Left lung (tissue), 14 donors: ENCODE measurements at places on chromosomes 5 and 9. TPM values are rescaled to one million over a fixed set of nuclear protein-coding genes. Genes with fewer than 3 reads are reported as not detected.

DNA sequence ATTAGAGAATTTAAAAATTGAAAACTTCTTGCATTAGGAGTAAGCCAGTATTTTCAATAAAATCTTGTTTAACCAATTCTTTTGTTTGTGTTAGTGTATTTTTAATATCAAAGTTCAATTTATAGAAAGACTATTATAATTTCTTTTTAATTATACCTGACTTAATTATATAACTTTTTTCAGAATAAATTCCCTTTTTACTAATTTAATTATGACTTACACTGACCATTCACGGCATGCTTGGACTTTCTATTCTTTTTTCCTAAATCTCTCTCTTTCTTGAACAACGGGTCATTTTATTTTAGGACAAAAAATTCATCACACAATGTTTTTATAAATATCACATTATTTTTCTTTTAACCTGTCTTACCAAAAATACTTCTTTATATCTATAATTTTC, 555.3 kb upstream of the PTGER4 start:
- H3K27me3 ChIP-seq = no peaks in the 10 kb centered on the region
- H3K4me1 ChIP-seq = no peaks in the 10 kb centered on the region
- no peak for DNase-seq
- no peak overlapping the region for H3K27ac ChIP-seq
- H3K4me3 ChIP-seq = no peak overlapping the region

GRCh38 chr9:89961616-89962341, 357.0 kb downstream of the GADD45G start:
- H3K27me3 ChIP-seq = no peaks in the 10 kb centered on the region
- DNase-seq = no peak
- no peak overlapping the region for H3K4me3 ChIP-seq
- H3K4me1 ChIP-seq = peaks cover 27% of the 10 kb centered on the region
- no peaks in the 10 kb centered on the region for H3K36me3 ChIP-seq

DNA sequence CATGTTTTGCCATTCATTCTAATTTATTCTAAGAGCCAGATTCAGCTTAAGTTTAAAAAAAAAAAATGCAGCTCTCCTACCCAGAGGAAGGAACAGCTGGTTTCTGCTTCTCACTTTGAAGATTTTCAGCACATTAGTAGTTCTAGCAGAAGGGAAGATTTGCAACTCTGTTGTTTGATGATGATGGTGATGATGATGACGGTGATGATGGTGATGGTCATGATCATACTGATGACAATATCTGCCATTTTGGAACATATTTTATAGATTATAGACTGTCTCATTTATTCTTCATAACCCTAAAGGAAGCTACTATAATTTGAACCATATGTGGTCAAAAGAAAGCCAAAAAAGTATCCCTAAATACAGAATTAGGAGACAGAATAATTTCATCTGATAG, 7.9 kb upstream of the MED10 start:
- H3K4me3 ChIP-seq = no peak overlapping the region
- no peak for DNase-seq
- H3K27ac ChIP-seq = no peak overlapping the region
- H3K27me3 ChIP-seq = no peaks in the 10 kb centered on the region
- H3K36me3 ChIP-seq = no peaks in the 10 kb centered on the region

Gene RETREG1
- polyA plus RNA-seq = 2.2 TPM

GRCh38 chr5:137461391-137462264, 37.5 kb downstream of the SPOCK1 start:
- no peaks in the 10 kb centered on the region for H3K4me1 ChIP-seq
- H3K4me3 ChIP-seq = no peak overlapping the region
- no peak overlapping the region for H3K27ac ChIP-seq

Gene ASB6
- 14.0 TPM for polyA plus RNA-seq

GRCh38 chr9:34980181-34980761, 9.3 kb upstream of the DNAJB5 start:
- DNase-seq = no peak
- no peaks in the 10 kb centered on the region for H3K27me3 ChIP-seq
- peaks cover 36% of the 10 kb centered on the region for H3K4me1 ChIP-seq
- no peaks in the 10 kb centered on the region for H3K36me3 ChIP-seq
- no peak overlapping the region for H3K4me3 ChIP-seq

DNA sequence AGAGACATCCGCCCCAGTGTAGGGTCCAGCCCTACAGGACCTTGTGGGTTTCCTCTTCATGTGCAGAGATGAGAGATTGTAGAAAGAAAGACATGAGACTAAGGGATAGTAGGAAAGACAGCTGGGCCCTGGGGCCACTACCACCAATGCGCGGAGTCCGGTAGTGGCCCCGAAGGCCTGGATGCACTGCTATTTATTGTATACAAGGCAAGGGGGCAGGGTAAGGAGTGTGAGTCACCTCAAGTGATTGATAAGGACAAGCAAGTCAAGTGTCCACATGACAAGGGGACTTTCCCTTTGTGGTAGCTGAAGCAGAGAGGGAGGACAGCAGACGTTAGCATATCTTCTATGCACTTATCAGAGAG, 6.2 kb upstream of the TMEM141 start:
- DNase-seq = no peak
- H3K4me1 ChIP-seq = no peaks in the 10 kb centered on the region
- H3K4me3 ChIP-seq = no peak overlapping the region
- no peaks in the 10 kb centered on the region for H3K36me3 ChIP-seq
- no peak overlapping the region for H3K27ac ChIP-seq

- no peaks in the 10 kb centered on the region for H3K27me3 ChIP-seq
- H3K4me1 ChIP-seq = no peaks in the 10 kb centered on the region
- H3K36me3 ChIP-seq = no peaks in the 10 kb centered on the region
- H3K27ac ChIP-seq = no peak overlapping the region
Measured at GRCh38 chr5:170760113-170760512, 23.4 kb upstream of the GABRP start.

Gene LRRC14B
- 0.08 TPM for polyA plus RNA-seq

- no peak for DNase-seq
- peaks cover 69% of the 10 kb centered on the region for H3K27me3 ChIP-seq
- H3K4me3 ChIP-seq = no peak overlapping the region
Measured at GRCh38 chr5:137218896-137219295, 280.2 kb downstream of the SPOCK1 start.

Gene ANXA2R
- 1.7 TPM for polyA plus RNA-seq

DNA sequence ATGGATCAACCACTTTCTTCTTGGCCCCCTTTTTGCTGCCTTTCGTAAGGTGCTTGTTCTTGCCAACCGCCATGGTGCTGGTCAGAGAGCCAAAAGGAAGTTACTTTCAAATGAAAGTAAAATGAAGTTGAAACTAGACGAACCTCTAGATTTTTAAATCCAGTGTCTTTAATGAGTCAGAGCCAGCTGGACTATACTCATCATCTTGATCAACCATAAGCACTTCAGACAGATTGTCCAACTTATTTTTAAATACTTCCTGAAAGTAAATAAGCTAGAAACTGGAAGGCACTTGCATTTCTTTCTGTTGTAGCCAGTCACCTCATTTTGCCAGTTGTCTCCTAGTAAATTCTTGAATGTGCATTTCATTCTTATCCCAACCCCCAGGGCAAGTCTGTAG, 48.9 kb downstream of the JMY start:
- no peak for DNase-seq
- H3K4me3 ChIP-seq = no peak overlapping the region
- no peaks in the 10 kb centered on the region for H3K36me3 ChIP-seq

Gene WHRN
- polyA plus RNA-seq = 11.4 TPM

- DNase-seq = no peak
- no peak overlapping the region for H3K27ac ChIP-seq
- H3K27me3 ChIP-seq = no peaks in the 10 kb centered on the region
- H3K36me3 ChIP-seq = no peaks in the 10 kb centered on the region
Measured at GRCh38 chr5:131114754-131115153, 50.3 kb downstream of the HINT1 start.

Gene PTGES
- polyA plus RNA-seq = 5.2 TPM

Gene ZDHHC11
- 30.1 TPM for polyA plus RNA-seq

DNA sequence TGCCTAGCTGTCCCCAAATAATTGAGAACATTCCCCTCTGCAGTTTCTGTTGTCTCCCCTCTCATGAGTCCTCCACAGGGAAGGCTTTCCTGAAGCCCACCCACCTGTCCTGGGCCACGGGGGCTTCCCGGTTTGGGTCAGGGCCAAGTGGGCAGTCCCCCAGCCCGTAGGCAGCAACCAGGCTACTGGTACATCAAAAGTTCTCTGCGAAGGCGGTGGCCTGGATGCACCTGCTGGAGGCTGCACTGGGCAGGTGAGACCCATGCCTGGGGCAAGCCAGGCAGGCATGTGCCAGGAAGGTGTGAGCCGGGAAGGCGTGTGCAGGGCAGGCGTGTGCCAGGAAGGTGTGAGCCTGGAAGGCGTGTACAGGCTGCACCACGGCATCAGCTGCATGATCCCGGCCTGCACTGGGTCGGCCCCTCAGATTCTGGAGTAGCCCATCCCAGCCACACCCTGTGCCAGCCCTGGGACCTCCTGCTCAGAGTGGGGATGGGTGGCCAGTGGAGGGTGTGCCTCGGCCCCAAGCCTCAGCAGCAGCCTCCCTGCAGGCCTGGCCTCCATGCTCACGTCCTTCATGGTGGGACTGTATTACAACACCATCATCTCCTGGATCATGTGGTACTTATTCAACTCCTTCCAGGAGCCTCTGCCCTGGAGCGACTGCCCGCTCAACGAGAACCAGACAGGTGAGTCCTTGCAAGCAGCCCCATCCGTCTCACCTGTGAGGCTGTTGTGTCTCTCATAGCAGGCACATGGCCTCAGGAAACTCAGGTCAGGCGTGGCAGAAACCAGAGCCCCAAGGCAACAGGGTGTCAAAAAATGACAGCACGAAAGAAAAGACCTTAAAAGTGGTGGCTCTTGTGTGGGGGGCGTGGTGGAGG, 8.7 kb downstream of the SLC6A19 start:
- H3K4me1 ChIP-seq = no peaks in the 10 kb centered on the region
- H3K4me3 ChIP-seq = no peak overlapping the region
- no peaks in the 10 kb centered on the region for H3K27me3 ChIP-seq
- H3K27ac ChIP-seq = no peak overlapping the region
- no peak for DNase-seq

DNA sequence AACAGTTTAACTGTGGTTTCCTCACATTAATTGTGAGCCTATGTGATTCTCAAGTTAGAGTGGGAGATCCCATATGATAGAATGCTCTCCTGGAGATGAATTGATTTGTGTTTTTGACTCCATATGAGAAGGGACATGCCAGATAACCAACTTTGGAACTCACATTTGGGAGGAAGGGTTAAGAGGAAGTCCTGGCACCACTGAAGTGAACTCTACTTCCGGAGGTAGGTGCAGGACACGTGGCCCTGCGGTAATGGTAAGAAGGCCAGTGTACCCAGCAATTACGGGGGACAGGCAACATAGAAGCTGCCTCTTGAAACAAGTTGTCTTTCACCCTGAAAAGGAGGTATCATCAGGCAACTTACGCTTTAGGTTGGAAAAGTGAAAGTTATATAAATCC, 146.6 kb upstream of the RFX3 start:
- H3K27me3 ChIP-seq = no peaks in the 10 kb centered on the region
- no peak overlapping the region for H3K27ac ChIP-seq
- H3K4me1 ChIP-seq = no peaks in the 10 kb centered on the region
- no peak for DNase-seq
- H3K4me3 ChIP-seq = no peak overlapping the region

- H3K27ac ChIP-seq = peak overlapping the region; percentile 76
- no peak overlapping the region for H3K4me3 ChIP-seq
- no peaks in the 10 kb centered on the region for H3K36me3 ChIP-seq
- no peaks in the 10 kb centered on the region for H3K4me1 ChIP-seq
- DNase-seq = no peak
Measured at GRCh38 chr9:76693912-76694311, 70.3 kb upstream of the PCA3 start.

GRCh38 chr5:76751291-76751690, 35.4 kb downstream of the F2R start:
- no peak for DNase-seq
- no peaks in the 10 kb centered on the region for H3K4me1 ChIP-seq
- H3K36me3 ChIP-seq = no peaks in the 10 kb centered on the region
- no peaks in the 10 kb centered on the region for H3K27me3 ChIP-seq
- H3K27ac ChIP-seq = no peak overlapping the region

DNA sequence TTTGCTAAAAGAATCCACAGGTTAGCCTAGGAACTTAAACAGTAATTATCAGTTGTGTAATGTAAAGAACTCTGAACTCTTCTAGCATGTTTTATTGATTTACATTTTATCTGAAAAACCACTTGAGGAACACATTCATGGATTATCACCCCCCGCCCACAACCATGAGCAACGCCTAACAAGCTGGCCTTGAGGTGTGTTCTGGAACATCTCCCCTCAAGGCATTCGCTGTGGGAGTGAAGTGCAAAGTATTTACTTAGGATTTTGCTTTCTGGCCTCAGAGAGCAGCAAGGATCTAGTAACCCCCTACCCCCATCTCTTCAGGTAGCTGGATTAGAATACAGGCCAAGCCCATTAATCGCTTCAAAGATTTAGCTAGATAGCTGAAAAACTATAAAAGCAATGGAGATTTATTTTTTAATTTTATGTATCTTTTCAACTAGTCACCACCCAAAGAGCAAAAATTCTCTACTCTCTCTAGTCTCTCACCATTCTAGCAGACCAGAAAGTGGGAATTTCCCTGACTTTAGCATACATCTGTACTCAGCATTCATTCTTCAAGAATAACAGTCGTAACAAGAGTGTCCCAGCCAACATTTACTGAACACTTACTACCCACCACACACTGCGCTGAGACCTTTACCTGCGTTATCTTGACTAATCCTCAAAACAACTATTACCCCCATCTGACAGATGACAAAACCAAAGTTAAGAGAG, 37.2 kb downstream of the DDX31 start:
- no peak for DNase-seq
- H3K4me3 ChIP-seq = no peak overlapping the region
- H3K4me1 ChIP-seq = no peaks in the 10 kb centered on the region
- H3K27me3 ChIP-seq = no peaks in the 10 kb centered on the region

GRCh38 chr5:36908544-36909260, 32.1 kb downstream of the NIPBL start:
- H3K4me3 ChIP-seq = no peak overlapping the region
- no peaks in the 10 kb centered on the region for H3K36me3 ChIP-seq
- no peak overlapping the region for H3K27ac ChIP-seq
- H3K27me3 ChIP-seq = no peaks in the 10 kb centered on the region
- no peak for DNase-seq

Gene OTULINL
- polyA plus RNA-seq = 8.4 TPM

- H3K4me1 ChIP-seq = peaks cover 21% of the 10 kb centered on the region
- no peak overlapping the region for H3K27ac ChIP-seq
- no peak for DNase-seq
- no peaks in the 10 kb centered on the region for H3K27me3 ChIP-seq
- no peaks in the 10 kb centered on the region for H3K36me3 ChIP-seq
Measured at GRCh38 chr5:151738125-151738848, 20.1 kb downstream of the ATOX1 start.

Gene OR13C4
- polyA plus RNA-seq = not detected

Gene ZNF367
- 13.7 TPM for polyA plus RNA-seq

DNA sequence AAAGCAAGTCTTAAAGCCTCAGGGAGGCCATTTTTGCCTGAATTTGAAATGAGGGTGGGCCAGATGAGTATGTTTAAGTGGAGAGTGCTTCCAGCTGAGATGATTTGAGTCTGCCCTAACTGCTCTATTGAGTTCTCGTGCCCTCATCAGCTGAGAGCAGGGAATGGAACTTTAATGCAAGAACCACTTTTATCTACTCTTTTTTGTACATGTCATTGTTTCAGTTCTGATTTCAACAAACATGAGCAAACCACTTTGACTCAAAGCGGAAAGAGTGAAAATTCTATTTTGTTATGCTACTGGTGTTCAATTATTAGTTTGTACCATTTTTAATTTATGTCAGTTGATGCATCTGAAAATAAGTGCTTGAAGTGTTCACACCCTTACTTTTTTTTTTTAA, 35.8 kb downstream of the DCAF10 start:
- H3K36me3 ChIP-seq = no peaks in the 10 kb centered on the region
- no peaks in the 10 kb centered on the region for H3K4me1 ChIP-seq
- H3K27ac ChIP-seq = no peak overlapping the region
- DNase-seq = no peak
- no peak overlapping the region for H3K4me3 ChIP-seq
- H3K27me3 ChIP-seq = no peaks in the 10 kb centered on the region
